Activated B cell treated with CpG ODN at 0.5 μM for 24 hours (primary cell): ENCODE measurements at places on chromosomes 13 and 19. TPM values are rescaled to one million over a fixed set of nuclear protein-coding genes. Genes with fewer than 3 reads are reported as not detected.

DNA sequence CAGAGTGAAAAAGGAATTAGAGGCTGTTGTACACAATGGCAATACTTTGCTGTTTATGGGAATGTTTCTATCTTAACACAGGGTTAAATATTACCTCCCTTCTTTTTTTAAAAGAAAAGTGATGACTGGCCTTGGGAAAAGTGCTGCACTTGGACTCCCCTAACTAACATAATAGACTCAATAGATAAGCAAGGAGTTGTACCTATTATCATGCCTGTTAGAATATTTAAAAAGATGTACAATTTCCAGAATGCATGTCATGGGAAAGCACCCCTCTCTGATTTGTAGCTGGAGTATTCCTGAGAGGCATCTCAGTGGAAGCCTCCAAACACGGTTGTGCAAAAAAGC is 79.3 kb upstream of the GPC6 start:
- no peaks in the 10 kb centered on the region for H3K4me1 ChIP-seq
- DNase-seq = no peak
- no peaks in the 10 kb centered on the region for H3K36me3 ChIP-seq
- no peaks in the 10 kb centered on the region for H3K27me3 ChIP-seq
- no peak overlapping the region for H3K4me3 ChIP-seq

DNA sequence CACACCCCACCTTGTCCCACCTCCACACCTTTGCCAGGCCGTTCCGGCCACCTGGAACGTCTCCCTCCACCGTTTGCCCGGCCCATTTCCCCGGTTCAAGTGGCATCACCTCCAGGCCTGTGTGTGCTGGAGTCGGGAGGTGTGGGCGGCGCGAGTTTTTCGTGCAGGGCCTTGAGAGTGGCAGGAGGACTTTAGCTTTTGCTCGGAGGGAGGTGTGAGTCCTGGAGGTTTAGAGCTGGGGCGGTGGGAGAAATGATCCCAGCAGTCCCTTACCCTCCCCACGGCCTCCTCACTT is 4.3 kb upstream of the PALM start:
- no peak overlapping the region for H3K27ac ChIP-seq
- H3K27me3 ChIP-seq = peaks cover 34% of the 10 kb centered on the region
- DNase-seq = no peak
- H3K4me1 ChIP-seq = peaks cover 9% of the 10 kb centered on the region
- no peak overlapping the region for H3K4me3 ChIP-seq

DNA sequence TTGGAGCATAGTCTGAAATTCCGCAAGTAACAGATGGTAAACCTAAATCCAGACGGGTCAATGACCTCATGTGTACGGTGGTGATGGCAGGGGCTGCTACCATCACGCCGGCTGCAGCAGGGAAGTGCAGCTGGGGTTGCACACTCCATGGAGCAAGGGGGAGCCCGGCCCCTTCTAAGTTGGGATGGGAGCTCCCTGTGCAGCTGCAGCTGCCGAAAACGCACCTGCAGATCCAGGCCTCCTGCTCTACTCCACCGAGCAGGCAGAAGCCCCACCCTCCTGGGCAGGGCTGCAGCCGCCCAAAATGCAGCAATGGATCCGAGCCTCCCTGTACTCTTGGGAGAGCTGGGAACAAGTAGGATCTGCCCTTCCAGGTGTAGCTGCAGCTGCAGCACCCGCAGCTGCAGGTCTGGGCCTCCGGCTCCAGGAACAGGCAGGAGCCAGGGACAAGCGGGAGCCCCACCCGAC is 25.5 kb downstream of the KBTBD6 start:
- no peak overlapping the region for H3K27ac ChIP-seq
- H3K4me3 ChIP-seq = no peak overlapping the region
- no peak for DNase-seq
- H3K27me3 ChIP-seq = no peaks in the 10 kb centered on the region
- no peaks in the 10 kb centered on the region for H3K4me1 ChIP-seq

GRCh38 chr19:1087813-1088415 is 7.3 kb downstream of the POLR2E start:
- H3K4me3 ChIP-seq = peak overlapping the region; percentile 66
- peaks cover 55% of the 10 kb centered on the region for H3K36me3 ChIP-seq
- H3K4me1 ChIP-seq = peaks cover 46% of the 10 kb centered on the region
- peak overlapping the region; percentile 92 for H3K27ac ChIP-seq

DNA sequence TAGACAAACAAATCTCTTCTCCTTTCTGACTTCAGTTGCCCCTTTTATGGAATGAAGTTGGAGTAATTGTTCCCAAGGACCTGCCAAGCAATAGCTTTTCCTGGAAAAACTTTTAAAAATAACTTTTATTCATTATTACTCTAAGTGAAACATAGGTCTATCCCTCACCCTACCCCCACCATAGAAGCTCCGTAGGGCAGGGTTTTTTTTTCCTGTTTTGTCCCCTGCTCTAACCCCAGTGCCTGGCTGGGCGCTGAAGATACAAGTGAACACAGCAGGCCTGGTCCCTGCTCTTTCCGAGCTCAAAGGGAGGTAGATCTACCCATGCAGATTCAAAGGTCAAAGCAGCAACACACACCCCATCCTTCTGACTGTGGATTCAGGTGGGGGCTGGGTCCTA is 8.7 kb upstream of the GNG8 start:
- H3K4me1 ChIP-seq = peaks cover 13% of the 10 kb centered on the region
- no peak overlapping the region for H3K27ac ChIP-seq
- no peak for DNase-seq
- H3K4me3 ChIP-seq = no peak overlapping the region

DNA sequence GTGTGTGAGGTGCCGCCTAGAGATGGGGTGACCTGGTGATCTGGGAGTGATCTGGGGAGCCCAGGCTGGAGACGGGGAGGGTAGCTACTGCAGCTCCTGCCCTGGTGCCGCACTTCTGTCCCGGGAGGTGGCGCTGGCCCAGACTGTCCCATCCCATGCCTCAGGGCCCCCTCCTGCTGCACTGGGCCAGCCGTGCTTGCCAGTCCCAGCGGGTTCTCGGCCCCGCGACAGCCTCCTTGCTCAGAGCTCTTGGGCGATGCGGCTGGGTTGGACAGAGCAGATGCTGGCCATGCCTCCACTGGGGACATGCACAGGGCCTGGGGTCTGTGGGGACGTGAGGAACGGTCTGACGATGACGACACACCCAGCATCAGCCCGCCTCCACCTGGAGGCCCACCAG is 2.5 kb downstream of the RAX2 start:
- no peak for DNase-seq
- H3K4me1 ChIP-seq = peaks cover 5% of the 10 kb centered on the region
- no peak overlapping the region for H3K27ac ChIP-seq

DNA sequence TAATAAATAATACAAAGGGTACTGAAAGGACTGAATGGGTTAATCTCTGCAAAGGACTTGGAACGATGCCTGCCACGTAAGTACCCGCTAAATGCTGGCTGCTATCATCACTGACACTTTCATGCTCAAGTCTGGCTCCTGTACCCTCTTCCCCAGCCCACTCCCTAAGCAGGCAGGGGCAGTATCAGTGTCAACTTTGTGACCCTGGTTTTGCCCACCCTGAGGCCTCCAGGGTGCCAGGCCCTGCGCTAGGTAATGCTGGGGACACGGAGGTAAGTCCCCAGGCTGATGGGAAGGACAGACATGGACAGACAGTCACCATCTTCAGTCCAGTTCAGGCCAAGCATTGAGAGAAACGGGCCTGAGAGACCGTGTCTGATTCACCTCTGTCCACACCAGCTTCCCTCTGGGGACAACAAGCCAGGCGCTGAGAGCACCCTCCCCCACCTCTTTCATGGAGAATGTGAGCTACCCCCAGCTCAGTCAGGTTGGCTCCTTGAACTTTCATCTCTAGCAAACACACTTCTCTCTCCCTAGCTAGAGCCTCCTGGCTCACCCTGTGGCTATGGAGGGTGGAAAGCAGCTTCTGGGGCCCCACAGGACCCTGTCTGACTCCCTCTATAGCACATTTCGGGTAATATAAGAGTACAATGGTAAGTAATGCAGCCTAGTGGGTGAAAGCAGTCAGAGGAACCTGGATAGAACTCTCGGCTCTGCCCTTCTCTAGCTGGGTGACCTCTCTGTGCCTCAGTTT is 800 bp downstream of the ETFB start:
- peaks cover 12% of the 10 kb centered on the region for H3K36me3 ChIP-seq
- peak; percentile 41 for DNase-seq
- H3K4me1 ChIP-seq = peaks cover 39% of the 10 kb centered on the region
- no peaks in the 10 kb centered on the region for H3K27me3 ChIP-seq

GRCh38 chr19:44845286-44845611 is 848 bp upstream of the NECTIN2 start:
- H3K27ac ChIP-seq = no peak overlapping the region
- no peaks in the 10 kb centered on the region for H3K36me3 ChIP-seq
- H3K27me3 ChIP-seq = peaks cover 32% of the 10 kb centered on the region
- peaks cover 31% of the 10 kb centered on the region for H3K4me1 ChIP-seq

DNA sequence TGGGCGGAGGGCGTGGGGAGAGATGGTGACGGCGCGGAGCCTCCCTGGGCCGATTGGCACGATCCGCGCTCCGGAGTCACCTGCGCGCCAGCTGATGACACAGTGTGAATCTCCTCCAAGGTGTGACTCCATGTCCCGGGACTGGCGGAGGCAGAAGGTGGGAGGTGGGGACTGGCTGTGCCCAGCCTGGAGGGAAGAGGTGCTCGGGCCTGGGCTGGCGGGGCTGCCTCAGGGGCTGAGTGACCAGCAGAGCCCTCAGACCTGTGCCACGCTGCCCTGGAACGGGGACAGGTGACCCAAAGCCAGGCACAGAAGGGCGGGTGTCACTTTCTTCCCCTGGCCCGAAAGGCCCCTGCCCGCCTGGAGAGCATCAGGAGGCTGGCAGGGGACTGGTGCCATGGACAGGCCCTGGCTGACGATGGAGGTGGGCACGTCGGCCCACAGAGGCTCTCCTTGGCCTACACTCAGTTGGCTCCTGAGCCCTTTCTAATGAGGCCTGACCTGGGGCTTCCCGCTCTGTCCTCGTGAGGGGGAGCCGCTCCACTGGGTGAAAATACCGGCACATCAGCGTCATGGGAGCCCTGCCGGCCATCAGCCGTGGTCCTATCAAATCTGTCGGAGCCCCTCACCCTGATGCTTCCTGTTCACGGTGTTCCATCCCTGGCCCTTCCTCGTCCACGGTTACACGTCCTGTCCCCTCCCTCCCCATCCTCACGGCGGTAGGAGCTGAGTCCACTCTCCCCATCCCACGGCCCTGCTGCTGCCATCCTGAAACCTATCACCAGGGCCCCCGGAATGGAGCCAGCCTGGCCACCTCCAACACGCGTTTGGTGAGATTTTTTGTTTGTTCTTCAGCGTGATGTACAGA is 75.6 kb downstream of the SPACA7 start:
- no peak overlapping the region for H3K4me3 ChIP-seq
- no peaks in the 10 kb centered on the region for H3K27me3 ChIP-seq
- no peaks in the 10 kb centered on the region for H3K4me1 ChIP-seq
- DNase-seq = no peak

GRCh38 chr13:112972867-112973576 is 4.0 kb downstream of the MCF2L start:
- no peak overlapping the region for H3K27ac ChIP-seq
- no peak for DNase-seq
- H3K4me1 ChIP-seq = peaks cover 10% of the 10 kb centered on the region
- no peak overlapping the region for H3K4me3 ChIP-seq
- H3K36me3 ChIP-seq = no peaks in the 10 kb centered on the region
- H3K27me3 ChIP-seq = peaks cover 28% of the 10 kb centered on the region

DNA sequence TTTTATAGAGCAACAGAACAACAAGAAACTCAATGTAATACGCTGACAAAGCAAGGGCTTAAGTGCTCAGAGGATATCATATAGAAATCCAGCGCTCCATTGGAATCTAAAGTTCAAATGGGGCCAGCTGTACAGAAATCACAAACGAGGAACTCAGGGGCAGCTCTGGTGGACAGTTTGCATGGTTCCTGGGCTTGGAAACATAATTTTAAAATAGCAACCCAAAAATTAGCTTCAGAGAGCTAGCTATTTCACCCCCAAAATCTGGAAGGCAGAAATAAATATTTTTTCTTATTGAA is 19.2 kb upstream of the LATS2 start:
- H3K27ac ChIP-seq = no peak overlapping the region
- peaks cover 26% of the 10 kb centered on the region for H3K27me3 ChIP-seq
- H3K4me1 ChIP-seq = peaks cover 3% of the 10 kb centered on the region

- peaks cover 32% of the 10 kb centered on the region for H3K4me1 ChIP-seq
- peaks cover 3% of the 10 kb centered on the region for H3K36me3 ChIP-seq
- no peaks in the 10 kb centered on the region for H3K27me3 ChIP-seq
These were observed 1.8 kb downstream of the CCDC122 start for GRCh38 chr13:43877766-43878165.

- H3K27ac ChIP-seq = no peak overlapping the region
- no peak overlapping the region for H3K4me3 ChIP-seq
- no peaks in the 10 kb centered on the region for H3K36me3 ChIP-seq
- no peaks in the 10 kb centered on the region for H3K4me1 ChIP-seq
- peaks cover 3% of the 10 kb centered on the region for H3K27me3 ChIP-seq
- DNase-seq = no peak
These were observed 11.4 kb upstream of the SHC2 start for GRCh38 chr19:472005-472858.

GRCh38 chr13:100987948-100988347 is 313.4 kb upstream of the TMTC4 start:
- no peak for DNase-seq
- no peaks in the 10 kb centered on the region for H3K36me3 ChIP-seq
- no peak overlapping the region for H3K27ac ChIP-seq
- no peak overlapping the region for H3K4me3 ChIP-seq
- no peaks in the 10 kb centered on the region for H3K4me1 ChIP-seq
- H3K27me3 ChIP-seq = no peaks in the 10 kb centered on the region

DNA sequence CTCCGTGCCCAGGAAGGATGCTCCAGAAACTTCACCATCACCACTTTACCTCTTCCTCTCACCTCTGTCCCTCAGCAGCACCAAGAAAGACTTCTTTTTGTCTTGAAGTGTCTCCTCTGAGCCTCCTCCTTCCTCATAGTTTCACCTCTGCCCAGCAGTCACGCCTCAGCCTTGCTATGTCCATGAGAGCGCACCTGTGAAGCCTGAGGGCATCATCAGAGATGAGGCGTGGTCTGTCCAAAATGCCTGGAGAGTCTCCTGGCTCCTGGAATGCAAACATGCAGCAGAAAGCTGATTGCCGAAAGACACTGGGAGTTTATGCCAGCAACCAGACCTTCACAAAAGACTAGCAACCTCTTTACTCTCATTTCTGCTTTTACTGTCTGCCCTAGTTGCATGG is 336.6 kb downstream of the TEX29 start:
- no peaks in the 10 kb centered on the region for H3K4me1 ChIP-seq
- no peak overlapping the region for H3K27ac ChIP-seq
- peaks cover 8% of the 10 kb centered on the region for H3K27me3 ChIP-seq
- no peaks in the 10 kb centered on the region for H3K36me3 ChIP-seq
- no peak overlapping the region for H3K4me3 ChIP-seq
- no peak for DNase-seq

The ODAD3 gene
- 0.29 TPM in 1 of 2 replicates, not detected in the other for total RNA-seq

The ZNF793 gene
- total RNA-seq = 8.4 and 8.7 TPM in 2 replicates

The KLK4 gene
- 0.32 and 0.75 TPM in 2 replicates for total RNA-seq

The PRODH2 gene
- total RNA-seq = not detected in 2 replicates

The TNNT1 gene
- total RNA-seq = not detected in 2 replicates

The CLC gene
- total RNA-seq = not detected in 2 replicates

The CEACAM16 gene
- not detected in 2 replicates for total RNA-seq
